Brain pericyte (primary cell): ENCODE measurements at places on chromosomes 5 and 9.

GRCh38 chr5:73394610-73395009 lies 54.0 kb downstream of the FOXD1 start:
- DNase-seq, result no peak

GRCh38 chr5:37685211-37685610 lies 154.6 kb downstream of the GDNF start:
- DNase-seq, result no peak

- no peak for DNase-seq
Observed at GRCh38 chr9:111838439-111838838, 43.7 kb upstream of the SHOC1 start.

DNA sequence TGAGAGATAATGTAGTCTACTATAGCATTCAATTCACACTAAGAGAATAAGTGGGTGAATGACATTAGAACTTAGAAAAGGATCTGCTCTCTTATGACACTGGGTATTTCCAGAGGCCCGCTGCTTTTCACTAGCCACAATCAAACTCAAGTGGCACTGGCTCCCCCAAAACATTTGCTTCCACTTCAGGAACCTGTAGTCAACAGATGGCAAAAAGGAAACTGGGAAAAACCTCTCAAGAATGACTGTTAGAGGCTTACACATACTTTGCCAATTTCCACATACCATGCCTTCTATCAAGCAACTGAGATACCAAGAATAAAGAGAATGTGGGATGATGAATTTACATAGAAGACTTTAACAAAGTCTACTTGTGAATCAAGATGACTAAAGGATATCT lies 11.2 kb downstream of the POC5 start:
- DNase-seq, result no peak

DNA sequence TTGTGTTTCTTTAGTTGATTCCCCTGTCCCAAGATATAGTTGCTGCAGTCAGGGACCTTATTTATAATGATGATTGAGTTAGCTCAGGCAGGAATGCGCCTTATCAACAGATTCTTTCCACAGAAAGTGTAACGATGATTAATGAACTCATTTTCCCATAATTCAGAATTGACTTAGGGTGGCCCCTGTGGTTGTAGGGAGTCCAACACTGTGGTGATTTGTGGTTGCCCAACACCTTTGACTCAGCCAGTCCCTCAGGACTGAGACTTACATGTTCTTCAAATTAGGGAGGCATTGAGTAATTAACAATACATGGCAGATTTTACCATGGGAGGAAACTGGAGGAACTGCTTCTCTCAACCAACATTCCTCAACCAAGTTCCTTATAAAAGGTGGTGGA lies 221.9 kb downstream of the GABRG2 start:
- no peak for DNase-seq

DNA sequence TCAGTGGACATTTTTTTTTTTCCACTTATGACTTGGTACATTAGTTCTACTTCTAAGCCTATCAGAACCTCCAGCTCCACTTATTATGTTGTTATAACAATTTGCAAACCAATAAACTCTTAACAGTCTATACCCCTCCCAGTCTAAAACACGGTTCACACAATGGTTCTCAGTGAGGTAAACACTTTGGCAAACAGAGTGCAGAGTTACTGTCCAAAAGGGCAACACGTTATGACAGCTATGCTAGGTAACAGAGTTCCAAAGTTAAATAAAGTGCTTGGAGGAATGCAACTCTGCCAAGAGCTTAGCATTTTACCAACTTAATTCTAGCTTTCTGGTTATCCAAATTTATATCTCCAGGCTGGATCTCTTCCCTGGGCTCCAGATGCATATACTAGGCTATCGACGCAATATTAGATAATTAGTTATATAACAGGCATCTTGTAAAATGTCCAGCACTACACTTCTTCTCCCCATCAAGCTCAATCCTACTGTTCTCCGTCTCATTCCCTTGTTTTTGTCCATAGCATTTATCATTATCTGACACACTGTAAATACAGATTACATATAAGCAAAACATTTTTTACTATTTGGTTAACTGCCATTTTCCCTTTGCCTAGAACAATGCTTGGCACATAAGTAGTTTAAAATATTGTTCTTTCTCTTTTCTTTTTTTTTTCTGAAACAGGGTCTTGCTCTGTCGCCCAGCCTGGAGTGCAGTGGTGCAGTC lies 14.3 kb downstream of the FNBP1 start:
- DNase-seq, result no peak

GRCh38 chr9:116929621-116930020 lies 242.5 kb downstream of the TRIM32 start:
- DNase-seq, result no peak

- DNase-seq, result no peak
Observed at GRCh38 chr9:38092200-38092524, 23.1 kb upstream of the SHB start.

DNA sequence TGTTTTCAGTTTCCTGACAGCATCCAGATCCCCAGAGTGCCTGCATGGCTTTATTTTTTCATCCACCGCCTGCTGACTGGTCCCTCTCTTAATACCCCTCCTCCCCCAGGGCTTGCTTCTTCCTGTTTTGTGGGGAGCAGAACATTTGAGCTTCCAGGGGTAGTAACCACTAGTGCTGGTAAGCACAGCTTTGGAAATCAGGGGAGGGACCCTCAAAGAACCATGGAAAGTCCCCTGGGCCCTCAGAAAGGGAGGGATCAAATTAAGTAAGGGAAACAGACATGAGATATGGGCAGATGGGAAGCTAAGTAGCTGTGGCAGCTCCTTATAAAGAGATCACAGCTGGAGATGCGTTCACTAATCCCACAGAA lies 26.8 kb downstream of the GRIA1 start:
- no peak for DNase-seq

DNA sequence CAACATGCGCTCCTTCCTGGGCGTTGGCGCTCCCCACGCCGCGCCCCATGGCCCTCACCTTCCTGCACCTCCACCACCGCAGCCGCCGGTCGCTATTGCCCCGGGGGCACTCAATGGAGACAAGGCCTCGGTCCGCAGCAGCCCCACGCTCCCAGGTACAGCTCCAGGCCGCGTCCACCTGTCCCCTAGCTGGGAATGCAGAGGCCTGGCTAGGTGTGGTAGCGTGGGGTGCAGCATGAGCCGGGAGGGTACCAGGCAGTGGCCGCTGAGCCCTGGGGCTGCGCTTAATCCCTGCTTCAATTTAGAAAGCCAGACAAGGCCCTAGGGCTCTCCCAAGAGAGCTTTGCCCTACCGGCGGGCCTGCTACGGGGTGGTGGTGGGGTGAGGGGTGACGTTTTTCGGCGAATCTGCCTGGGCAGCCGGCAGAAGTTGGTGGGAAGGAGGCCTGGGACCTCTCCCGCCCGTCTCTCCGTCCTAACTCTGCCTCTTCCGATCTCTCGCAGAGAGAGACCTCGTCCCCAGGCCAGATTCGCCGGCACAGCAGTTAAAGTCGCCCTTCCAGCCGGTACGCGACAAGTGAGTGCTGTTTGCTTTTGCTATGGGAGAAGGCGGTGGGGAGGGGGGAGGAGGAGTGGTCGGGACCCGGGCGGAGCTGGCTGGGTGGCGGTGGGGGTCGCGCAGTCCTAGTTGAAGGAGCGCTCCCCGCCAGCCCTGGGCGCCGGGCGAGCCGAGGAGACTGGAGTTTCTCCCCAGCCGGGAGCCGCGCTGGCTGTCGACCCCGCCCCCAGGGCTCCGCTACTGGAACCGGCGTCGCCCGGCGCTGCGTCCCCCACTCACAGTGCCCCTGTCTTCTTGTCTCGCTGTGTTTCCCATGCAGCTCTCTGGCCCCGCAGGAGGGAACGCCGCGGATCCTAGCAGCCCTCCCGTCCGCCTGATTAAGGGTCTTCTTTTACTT lies 4.8 kb downstream of the IRX1 start:
- DNase-seq, result no peak

GRCh38 chr9:116325924-116326323 lies 172.3 kb downstream of the PAPPA start:
- DNase-seq, result no peak

GRCh38 chr5:132437604-132438266 lies 52.8 kb downstream of the IRF1 start:
- peak; percentile 57 for DNase-seq

DNA sequence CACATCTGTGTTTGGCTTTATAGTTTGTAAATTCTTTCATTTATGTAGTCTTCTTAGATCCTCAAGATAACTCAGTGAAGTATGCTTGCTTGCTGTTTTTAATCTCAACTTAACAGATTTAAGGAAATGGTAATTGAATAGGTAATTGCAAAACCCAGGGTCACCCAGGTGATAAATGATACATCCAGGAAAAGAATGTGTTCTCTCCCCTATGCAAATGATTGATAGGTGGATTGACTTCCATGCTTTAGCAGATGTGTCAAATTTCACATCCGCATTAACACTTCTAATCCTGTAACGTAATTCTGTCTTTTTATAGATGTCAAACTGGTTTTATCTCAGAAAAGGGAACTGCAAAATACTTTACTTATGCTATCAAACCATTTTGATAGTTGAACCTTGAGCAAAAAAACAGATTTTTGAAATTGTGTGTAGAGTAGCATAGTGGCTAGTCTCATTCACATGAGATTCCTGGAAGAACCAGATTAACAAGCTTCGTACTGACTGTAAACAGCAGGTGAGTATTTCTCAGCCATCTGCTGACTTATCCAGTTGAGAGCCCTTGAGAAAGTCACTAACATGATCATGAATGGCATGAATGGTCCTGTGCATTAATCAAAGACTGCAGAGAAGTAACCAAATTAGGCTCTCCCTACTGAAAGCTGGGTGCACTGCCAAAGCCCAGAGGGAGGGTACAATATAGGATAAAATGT lies 86.7 kb upstream of the PAM start:
- no peak for DNase-seq

GRCh38 chr9:11045589-11045988 lies 432.8 kb upstream of the PTPRD start:
- no peak for DNase-seq

DNA sequence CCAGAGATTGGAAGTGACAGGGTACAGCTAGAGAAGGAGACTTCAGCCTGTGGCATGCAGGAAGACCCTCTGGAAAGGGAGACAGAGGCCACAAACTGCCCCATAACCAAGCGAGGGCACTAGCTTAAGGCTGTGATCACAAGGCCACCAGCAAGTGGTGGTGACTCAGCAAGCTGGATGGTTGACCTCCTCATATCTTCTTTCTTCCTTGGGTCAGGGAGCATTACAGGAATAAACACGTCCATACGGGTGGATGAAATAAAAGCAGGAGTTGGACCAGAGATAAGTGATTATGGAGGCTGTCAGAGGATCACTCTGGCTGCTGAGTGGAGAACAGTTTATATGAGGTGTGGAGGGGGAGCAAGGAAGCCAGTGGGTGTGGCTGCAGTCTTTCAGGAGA lies 234.6 kb upstream of the TAS2R1 start:
- no peak for DNase-seq

- no peak for DNase-seq
Observed at GRCh38 chr9:125744616-125745015, 2.6 kb upstream of the PBX3 start.

GRCh38 chr5:64576250-64576649 lies 70.4 kb downstream of the RGS7BP start:
- DNase-seq, result no peak

DNA sequence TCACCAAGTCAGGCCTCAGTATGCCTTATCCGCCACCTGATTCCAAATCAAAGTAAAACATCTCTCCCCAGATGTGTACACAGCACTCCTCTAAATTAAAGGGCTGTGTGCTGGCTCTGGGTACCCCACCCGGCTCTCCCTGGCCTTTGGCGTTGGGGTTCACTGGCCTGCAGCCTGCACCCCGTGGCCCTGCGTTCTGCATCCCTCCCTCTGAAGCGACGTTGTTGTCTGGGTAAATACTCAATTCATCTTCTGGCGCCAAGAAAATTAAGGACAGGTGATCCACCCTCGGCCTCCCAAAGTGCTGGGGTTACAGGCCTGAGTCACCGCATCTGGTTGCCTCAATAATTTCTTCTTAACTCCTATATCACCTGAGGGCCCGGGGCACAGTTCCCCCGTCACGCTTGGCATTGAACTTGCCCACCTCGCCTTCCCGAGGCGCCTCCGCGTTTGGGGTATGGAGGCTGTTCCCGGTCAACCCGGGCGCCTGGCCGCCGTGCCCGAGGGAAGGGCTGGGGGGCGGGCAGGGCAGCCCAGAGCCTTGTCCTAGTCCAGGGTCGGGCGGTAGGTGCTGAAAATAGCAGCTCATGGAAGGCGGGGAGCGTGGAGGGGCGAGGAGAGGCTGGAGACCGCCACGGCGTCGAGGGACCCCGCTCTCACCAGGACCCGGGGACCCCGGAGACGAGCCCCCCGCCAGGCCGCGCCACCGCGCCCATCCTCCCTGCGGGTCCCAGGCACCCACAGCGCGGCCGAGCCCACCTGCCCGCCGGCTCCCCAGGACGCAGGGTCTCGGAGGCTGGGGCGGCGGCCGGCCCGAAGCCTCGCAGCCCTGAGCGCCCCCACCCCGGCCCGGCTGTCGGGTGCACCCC lies 531 bp downstream of the ABO start:
- no peak for DNase-seq

DNA sequence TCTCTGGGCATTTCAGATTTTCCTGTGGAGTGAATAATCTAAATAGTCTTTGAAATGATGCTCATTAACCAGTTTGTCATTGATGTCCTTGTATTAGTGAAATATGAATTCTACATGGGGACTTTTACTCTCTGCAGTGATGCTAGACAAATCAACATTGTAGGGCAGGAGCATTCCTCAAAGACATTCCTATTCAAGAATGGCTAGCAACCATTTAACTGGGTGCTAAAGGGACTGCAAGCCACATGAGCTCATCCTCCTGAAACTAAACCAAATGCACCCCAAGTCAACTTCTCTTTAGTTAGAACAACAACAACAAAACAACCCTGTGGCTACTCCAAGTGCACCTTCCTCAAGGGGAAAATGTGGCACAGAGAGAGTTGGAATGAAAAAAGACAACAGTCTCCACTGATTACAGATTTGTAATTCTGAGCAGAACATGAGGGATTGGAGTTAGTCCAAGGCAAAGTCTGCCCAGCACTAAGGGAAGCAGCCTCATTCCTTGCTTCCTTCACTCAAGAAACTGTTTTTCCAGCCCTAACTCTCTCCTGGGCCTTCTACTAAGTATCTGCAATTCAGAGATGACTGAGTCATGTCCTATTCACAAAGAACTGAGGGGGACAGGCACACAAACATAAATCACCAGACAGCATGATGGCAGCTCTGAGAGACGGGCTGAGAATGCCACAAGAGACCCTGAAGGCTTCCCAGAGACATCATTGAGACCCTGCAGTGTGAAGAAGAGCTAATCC lies 82.0 kb upstream of the WWC1 start:
- no peak for DNase-seq

- no peak for DNase-seq
Observed at GRCh38 chr9:127970401-127971313, 10.1 kb downstream of the EEIG1 start.

GRCh38 chr9:4298255-4299004 lies 1.4 kb downstream of the GLIS3 start:
- no peak for DNase-seq
